Naive thymus-derived CD8-positive, alpha-beta T cell (primary cell): ENCODE measurements at places on chromosomes 11 and 22.

GRCh38 chr11:106105986-106106385 is 28.5 kb downstream of the AASDHPPT start:
- DNase-seq: no peak
- no peak overlapping the region for H3K4me3 ChIP-seq
- peaks cover 4% of the 10 kb centered on the region for H3K27me3 ChIP-seq
- H3K27ac ChIP-seq: no peak overlapping the region
- no peaks in the 10 kb centered on the region for H3K4me1 ChIP-seq
- H3K36me3 ChIP-seq: peaks cover 6% of the 10 kb centered on the region

DNA sequence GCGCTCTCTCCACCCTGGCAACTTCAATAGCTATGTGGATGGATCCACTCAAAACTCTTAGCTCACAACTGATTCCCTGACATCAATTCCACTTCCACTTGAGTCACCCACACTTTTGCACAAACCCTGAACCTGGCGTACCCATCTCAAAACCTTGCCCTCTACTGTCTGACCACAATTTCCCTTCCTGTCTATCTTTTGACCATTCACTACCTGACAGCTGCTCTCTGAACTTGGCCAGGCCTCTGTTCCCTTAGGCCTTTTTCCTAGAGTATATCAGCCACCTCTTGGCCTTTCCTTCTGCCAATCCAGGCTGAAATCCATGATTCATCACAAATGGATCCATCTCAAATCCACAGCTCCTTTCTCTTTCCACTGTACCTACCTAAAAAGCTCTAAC is 106.0 kb downstream of the RPL27A start:
- no peaks in the 10 kb centered on the region for H3K27me3 ChIP-seq
- no peak overlapping the region for H3K4me3 ChIP-seq

DNA sequence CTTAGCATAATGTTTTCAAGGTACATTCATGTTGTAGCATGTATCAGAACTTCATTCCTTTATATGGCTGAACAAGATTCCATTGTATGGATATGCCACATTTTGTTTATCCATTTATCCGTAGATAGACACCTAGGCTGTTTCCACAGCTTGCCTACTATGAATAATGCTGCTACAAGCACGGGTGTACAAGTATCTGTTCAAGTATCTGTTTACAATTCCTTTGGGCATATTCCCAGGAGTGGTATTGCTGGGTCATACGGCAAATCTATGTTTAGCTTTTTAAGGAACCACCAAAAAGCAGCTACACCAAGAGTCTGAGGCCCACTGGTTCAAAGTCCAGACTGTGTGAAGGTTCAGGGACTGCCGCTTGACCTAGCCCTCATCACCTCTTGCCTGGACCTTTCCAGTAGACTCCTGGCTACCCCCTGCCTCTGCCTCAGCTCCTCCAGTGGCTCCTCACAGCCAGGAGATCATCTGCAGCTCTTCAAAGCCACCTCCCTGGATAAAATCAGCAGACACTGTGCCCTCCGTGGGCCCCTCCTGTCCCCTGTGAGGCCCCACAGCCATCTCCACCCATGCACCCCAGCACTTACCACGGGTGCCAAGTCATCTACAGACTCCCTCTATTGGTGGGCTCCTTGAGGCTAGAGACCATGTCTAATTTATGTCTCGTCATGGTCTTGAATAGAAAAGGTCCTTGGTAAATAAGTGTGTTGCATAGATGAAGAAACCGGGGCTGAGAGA is 160.3 kb downstream of the MN1 start:
- no peak overlapping the region for H3K4me3 ChIP-seq
- no peaks in the 10 kb centered on the region for H3K4me1 ChIP-seq
- no peaks in the 10 kb centered on the region for H3K36me3 ChIP-seq
- H3K27ac ChIP-seq: no peak overlapping the region
- no peak for DNase-seq

GRCh38 chr22:39988386-39989114 is 6.2 kb upstream of the FAM83F start:
- no peak for DNase-seq
- peak overlapping the region; percentile 87 for H3K27ac ChIP-seq
- peaks cover 10% of the 10 kb centered on the region for H3K27me3 ChIP-seq
- no peak overlapping the region for H3K4me3 ChIP-seq
- H3K4me1 ChIP-seq: peaks cover 34% of the 10 kb centered on the region
- no peaks in the 10 kb centered on the region for H3K36me3 ChIP-seq

- no peaks in the 10 kb centered on the region for H3K36me3 ChIP-seq
- no peak for DNase-seq
- no peaks in the 10 kb centered on the region for H3K4me1 ChIP-seq
- no peak overlapping the region for H3K27ac ChIP-seq
Observed at GRCh38 chr11:47329987-47330931, 22.2 kb downstream of the MYBPC3 start.

DNA sequence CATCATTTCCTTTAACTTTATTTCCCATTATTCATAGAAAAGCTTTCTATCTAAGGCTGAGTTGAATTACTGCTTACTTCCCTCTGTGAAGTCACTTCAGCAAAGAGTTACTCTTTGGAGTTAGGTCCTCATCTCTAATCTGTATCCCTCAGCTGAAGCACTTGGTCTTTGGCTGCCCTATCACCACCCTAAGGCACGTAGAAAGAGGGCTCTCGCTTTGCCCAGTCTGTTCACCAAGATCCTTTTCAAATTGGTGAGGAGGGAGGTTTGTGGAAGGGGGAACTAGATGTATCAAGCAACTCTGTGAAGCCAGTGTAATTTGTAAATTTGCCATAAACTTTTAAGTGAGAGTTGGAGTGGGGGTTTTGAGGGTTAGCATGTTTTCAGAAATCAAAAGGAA is 43.4 kb downstream of the PAX6 start:
- no peak overlapping the region for H3K4me3 ChIP-seq
- no peak for DNase-seq
- no peaks in the 10 kb centered on the region for H3K27me3 ChIP-seq
- peak overlapping the region; percentile 21 for H3K27ac ChIP-seq
- H3K36me3 ChIP-seq: peaks cover 5% of the 10 kb centered on the region

DNA sequence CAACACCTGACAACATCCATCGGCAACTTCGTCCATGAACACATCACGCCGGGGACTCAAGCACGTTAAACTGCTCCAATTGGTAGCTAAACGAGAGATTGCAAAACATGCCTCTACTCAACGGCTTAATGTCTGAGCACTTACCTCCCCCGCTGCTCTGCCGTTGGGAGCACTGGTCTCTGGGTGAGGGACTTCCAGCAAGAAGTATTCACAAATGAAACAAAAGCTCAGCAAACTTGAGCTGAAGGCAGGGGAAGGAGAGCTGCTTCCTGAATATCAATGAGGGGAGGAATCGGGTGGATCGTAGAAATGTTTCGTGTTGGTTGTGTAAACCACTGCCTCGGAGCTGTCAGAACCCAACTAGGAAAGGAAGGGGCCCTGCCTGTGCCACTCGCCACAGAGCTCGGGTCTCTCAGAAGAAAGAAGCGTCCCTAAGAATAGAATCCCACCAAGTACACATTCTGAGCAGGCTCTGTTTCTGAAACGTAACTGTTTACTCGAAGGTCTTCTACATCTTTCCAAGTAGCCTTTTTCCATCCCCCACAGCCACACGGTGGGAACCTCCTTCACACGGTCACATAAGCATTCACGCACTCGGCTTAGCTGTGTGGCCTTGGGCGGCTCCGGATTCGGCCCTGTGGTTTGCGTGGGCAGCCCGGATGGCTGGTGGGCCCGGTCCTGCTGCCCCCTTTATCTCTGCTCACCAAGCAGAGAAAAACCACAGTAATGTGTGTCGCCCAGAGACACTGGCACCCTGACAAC is at the start of gene MLC1:
Gene MLC1, minus strand, starts transcription at position 216 of the 762 bp plus-strand sequence. CDS start 524 bp downstream, outside the sequence.
- peak; percentile 35 for DNase-seq
- peaks cover 14% of the 10 kb centered on the region for H3K4me1 ChIP-seq
- peaks cover 2% of the 10 kb centered on the region for H3K27me3 ChIP-seq
- H3K4me3 ChIP-seq: no peak within 1 kb of the TSS
- peak within 1 kb of the TSS; percentile 49 for H3K27ac ChIP-seq

- H3K4me3 ChIP-seq: no peak overlapping the region
- H3K36me3 ChIP-seq: no peaks in the 10 kb centered on the region
- peaks cover 36% of the 10 kb centered on the region for H3K27me3 ChIP-seq
Observed at GRCh38 chr11:134725716-134726639, 313.9 kb upstream of the B3GAT1 start.

DNA sequence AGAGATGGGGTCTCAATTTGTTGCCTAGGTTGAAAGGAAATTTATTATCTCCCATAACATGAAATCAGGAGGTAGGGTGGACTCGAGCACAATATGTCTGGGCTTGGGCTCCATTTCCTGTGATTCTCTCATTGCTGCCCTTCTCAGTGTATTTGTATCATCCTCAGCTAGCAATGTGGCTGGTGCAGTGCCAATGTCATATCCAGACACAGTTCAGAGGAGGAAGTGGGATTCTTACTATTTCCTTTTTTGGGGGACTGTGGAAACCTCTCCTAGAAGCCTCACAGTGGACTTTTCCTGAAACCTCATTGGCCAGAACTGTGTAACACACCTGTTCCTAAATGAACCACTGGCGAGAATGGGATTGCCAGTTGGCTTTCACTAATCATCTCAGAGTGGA is 21.0 kb upstream of the SWAP70 start:
- no peak overlapping the region for H3K4me3 ChIP-seq
- DNase-seq: no peak
- H3K27me3 ChIP-seq: no peaks in the 10 kb centered on the region
- no peaks in the 10 kb centered on the region for H3K4me1 ChIP-seq

DNA sequence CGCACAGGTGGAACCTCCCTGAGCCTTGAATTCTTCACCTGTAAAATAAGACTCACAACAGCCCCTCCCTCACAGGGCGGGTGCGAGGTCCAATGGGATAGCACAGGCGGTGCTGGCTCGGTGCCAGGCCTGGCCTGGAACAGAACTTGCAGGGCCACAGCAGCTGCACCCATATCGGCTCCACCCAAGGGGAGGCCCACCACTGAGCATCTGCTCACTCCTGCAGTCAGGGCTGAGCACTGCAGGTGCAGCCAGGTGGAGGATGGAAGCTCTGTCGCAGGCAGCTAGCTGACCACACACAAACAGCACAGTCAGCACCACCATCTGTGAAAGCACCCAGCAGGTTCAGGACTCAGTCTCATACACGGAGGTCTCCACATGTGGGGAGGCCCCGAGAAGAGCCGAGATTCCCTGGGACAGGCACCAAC is 19.6 kb downstream of the VPS37C start:
- H3K27me3 ChIP-seq: no peaks in the 10 kb centered on the region
- no peak for DNase-seq
- H3K36me3 ChIP-seq: peaks cover 10% of the 10 kb centered on the region
- no peak overlapping the region for H3K4me3 ChIP-seq
- no peak overlapping the region for H3K27ac ChIP-seq
- peaks cover 9% of the 10 kb centered on the region for H3K4me1 ChIP-seq

DNA sequence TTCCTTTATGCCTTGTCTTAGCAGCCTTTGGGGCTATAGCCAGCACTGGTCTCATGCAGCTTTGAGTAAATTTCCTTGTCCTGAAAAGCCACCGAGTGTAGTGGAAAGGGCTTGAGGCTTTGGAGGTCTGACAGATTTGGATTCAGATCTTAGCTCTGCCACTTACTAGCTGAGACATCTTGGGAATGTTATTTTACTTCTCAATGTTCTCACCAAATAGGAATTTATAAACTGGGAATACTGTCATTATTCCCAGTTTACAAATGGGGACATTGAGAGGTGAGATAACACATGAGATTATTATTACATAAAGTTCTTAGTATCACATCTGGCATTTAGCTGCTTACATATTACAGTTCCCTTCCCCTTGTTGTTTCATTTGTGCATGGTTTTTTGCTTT is 95.5 kb downstream of the COMMD9 start:
- H3K4me3 ChIP-seq: no peak overlapping the region
- no peaks in the 10 kb centered on the region for H3K36me3 ChIP-seq
- no peak overlapping the region for H3K27ac ChIP-seq
- peaks cover 4% of the 10 kb centered on the region for H3K27me3 ChIP-seq
- H3K4me1 ChIP-seq: no peaks in the 10 kb centered on the region
- no peak for DNase-seq

DNA sequence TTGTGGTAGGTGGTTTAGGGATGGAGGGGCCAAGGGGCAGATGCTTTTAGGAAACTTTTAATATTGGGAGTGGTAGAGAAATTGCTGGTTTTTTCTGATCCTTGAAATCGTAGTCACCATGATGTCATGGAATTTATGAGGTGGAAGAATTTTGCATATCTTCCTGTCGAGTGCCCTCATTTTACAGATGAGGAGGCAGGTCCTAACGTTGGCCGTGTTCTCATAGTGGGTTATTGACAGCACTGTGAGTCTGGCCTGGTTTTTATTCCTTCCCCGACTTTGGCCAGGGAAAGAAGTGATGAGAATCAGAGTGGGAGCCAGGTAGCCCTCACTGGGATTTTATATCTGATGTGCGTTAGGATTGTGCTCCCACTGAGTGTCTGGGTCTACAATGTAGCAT is 8.8 kb upstream of the PACS1 start:
- H3K36me3 ChIP-seq: peaks cover 95% of the 10 kb centered on the region
- no peaks in the 10 kb centered on the region for H3K27me3 ChIP-seq
- no peak overlapping the region for H3K4me3 ChIP-seq
- H3K4me1 ChIP-seq: peaks cover 15% of the 10 kb centered on the region
- H3K27ac ChIP-seq: peak overlapping the region; percentile 15

GRCh38 chr11:26995701-26996460 is 2.0 kb downstream of the FIBIN start:
- H3K4me1 ChIP-seq: no peaks in the 10 kb centered on the region
- H3K27ac ChIP-seq: no peak overlapping the region
- no peak overlapping the region for H3K4me3 ChIP-seq
- H3K27me3 ChIP-seq: peaks cover 5% of the 10 kb centered on the region

- no peak overlapping the region for H3K27ac ChIP-seq
- DNase-seq: no peak
- no peak overlapping the region for H3K4me3 ChIP-seq
- no peaks in the 10 kb centered on the region for H3K36me3 ChIP-seq
- H3K4me1 ChIP-seq: no peaks in the 10 kb centered on the region
Observed at GRCh38 chr22:41565403-41566054, 4.7 kb downstream of the CSDC2 start.

GRCh38 chr22:28544431-28544868 is 135.2 kb downstream of the TTC28 start:
- no peak overlapping the region for H3K4me3 ChIP-seq
- peaks cover 8% of the 10 kb centered on the region for H3K27me3 ChIP-seq
- no peak for DNase-seq

GRCh38 chr11:2088746-2089535 is 50.2 kb downstream of the IGF2 start:
- no peak overlapping the region for H3K27ac ChIP-seq
- H3K4me1 ChIP-seq: peaks cover 22% of the 10 kb centered on the region
- no peak for DNase-seq
- H3K36me3 ChIP-seq: no peaks in the 10 kb centered on the region
- H3K4me3 ChIP-seq: no peak overlapping the region
- peaks cover 10% of the 10 kb centered on the region for H3K27me3 ChIP-seq

DNA sequence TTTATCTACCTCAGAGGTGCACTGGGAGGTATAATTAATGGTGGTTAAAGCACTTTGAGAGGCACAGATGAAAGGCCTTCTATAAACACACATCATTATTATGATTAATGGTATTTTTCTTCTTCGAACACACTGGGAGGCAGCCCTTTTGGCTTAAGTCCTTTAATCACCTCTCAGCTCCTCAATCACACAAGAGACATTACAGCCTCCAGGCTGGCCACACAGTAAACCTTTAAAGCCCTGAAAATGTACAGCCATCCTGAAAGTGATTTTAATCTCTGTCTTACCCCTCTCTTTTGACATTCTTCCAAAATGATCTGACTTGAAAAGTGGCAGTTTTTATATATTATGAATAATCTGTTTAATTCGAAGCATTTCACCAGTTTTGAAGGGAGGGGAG is 54.3 kb upstream of the VSTM5 start:
- H3K27ac ChIP-seq: no peak overlapping the region
- no peaks in the 10 kb centered on the region for H3K4me1 ChIP-seq
- H3K27me3 ChIP-seq: peaks cover 18% of the 10 kb centered on the region
- H3K4me3 ChIP-seq: no peak overlapping the region

GRCh38 chr11:134126217-134126822 is 57.4 kb downstream of the JAM3 start:
- no peak overlapping the region for H3K27ac ChIP-seq
- DNase-seq: no peak
- H3K4me3 ChIP-seq: no peak overlapping the region
- H3K36me3 ChIP-seq: peaks cover 10% of the 10 kb centered on the region
- H3K4me1 ChIP-seq: peaks cover 30% of the 10 kb centered on the region
